NCI-H1930 (cell line): ENCODE measurements at places on chromosomes 12 and 14.
A peak's percentile ranks its signal among the peaks of the same experiment; 100 is the strongest.

- no peak for DNase-seq
Measured at GRCh38 chr12:3976351-3976938, 103.2 kb upstream of the PARP11 start.

GRCh38 chr14:72849222-72849621 is 44.7 kb downstream of the DPF3 start:
- DNase-seq, result no peak

DNA sequence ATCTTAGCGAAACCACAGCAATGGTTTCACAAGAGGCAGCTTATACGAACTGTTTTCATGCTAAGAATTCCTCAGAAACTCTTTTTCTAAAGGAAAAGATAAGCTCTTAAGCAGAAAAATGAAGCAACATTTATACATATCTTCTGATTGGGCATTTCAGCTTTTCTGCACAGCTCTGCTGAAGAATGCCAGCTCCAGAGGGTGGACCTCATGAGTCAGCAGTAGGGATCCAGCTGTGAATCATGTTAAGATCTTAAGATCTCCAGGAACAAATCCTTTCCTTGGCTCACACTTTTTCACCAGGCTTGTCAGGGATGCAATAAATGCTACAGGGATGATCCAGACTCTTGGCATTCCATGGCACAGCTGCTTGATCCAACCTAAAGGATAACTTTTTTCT is 477.1 kb upstream of the CCDC196 start:
- no peak for DNase-seq

- DNase-seq, result no peak
Measured at GRCh38 chr14:55146425-55146824, 17.4 kb downstream of the LGALS3 start.

DNA sequence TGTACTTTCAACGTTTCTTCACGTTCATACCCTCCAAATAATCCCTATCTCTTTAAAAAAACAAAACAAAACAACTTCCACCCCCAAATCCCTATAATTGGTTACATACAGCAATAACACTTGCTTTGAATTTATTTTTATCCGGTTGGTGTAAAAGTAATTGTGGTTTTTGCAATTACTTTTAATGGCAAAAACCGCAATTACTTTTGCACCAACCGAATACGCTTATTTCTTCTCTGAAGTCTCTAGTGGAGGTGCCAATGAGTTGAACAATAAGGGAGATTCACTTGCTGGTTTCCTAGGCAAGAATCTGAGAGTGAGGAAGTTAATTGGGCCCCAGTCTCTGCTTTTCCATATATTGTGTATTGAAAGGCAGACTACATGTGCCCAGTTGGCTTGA is 133.3 kb downstream of the DACT1 start:
- DNase-seq, result no peak

DNA sequence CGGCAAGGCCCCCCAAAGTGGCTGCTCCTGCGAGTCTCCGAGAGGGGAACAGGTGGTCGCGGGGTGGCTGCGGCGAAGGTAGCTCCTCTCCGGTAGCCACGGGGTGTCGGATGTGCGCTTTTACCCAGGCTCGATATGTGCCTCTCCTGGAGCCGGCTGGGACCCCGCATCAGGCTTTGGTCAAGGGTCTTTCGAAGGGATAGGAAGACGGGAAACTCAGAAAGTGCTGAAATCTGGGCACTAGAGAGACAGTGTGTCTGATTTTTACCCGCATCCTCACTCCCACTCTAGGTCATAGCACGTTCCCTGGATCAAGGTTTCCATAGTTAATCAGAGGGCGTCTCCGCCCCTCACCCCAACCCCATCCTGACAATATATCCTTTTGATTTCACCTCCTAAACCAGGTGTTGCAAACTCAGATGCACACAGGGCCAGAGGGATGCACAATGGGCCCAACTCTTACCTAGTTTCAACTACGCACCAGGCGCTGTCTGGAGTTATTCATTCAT is 156.9 kb downstream of the PTPN11 start:
- DNase-seq, result no peak

DNA sequence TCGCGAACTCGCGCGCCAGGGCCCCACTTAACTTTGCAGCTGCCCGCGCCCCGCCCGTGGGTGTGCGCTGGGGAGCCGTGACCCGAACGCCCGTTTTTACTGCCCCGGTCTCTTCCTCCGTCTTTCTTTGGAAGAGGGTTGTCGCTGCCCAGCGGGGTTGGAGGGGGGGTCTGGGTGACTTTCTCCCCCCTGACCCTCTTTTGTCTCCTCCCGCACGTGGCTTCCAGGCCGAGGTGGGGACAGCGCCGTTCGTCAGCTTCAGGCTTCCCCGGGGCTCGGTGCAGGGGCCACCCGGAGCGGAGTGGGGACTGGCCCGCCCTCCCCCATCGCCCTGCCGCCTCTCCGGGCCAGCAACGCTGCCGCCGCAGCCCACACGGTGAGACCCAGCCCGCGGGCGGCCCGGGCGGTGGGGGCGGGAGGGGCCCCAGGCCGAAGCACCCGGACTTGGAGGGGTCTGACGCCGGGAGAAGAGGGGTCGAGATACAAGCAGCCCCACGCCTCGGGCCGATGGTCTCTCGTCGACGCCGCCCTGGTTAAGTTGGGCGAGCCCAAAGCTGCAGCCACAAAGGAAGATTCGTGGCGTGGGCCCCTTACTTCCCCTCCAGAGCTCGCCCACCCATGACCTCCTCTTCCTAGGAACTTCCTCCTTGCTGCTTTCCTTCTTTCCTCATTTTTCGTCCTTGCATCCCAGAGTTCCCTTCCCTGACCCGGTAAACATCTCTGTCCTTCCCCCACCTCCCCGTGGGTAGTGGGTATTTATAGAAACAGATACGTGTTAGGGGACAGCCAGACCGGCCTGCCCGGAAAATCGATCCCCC is 1.2 kb downstream of the DYRK2 start:
- no peak for DNase-seq

GRCh38 chr14:34554540-34555250 is 15.2 kb upstream of the EAPP start:
- no peak for DNase-seq

GRCh38 chr14:91858536-91859275 is 8.6 kb downstream of the TC2N start:
- peak; percentile 2 for DNase-seq

DNA sequence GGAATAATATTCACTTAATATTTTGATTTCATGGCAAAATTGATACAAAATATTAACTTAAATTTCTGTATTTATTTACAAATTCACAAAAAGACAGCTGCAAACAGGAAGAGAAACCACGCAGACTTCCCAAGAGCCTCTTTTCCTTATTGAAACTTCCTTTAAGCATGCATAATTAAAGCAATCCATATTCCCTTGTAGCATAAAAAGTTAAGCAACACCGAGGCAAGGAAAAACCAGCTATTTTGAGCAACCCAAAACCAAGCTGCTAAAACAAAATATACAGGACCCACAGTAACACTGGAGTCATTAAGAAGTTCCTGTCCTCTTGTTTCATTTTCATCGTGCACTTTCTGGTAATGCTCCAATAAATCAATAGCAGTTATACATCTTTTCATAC is 58.0 kb downstream of the EEA1 start:
- no peak for DNase-seq

DNA sequence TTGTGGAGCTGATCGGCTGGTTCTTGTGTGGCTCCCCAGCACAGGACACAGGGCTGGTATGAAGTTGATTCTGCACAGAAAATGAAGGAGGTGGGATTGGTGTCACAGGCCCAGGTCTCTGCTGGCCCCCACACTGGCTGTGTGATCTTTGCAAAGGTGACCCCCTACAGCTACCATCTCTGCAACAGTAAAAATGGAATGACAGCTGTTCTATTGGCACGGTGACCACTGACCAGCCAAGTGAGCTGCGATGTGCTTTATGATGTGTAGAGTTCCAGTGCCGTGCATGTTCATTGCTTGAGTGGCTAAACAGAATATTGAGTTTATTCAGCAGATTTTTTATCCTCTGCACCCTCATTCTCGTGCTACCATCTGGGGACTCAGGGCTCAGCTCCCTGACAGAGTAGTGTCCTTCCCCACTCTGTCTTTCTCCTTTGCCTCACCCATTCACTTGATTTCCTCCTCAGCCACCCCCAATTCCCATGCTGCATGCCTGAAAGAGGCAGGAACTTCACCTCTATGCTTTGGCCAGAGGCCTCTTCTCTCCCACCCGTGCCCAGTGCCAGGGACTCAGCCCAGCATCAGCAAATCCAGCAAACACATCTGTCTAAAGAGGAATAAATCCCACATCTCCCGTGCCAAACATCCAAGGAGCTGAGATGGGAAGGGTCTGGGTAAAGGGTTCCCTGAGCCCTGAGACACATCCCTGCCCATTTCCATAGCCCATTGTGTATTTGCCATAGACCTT is 21.2 kb downstream of the C14orf132 start:
- no peak for DNase-seq

- no peak for DNase-seq
Measured at GRCh38 chr12:77387214-77387613, 321.8 kb upstream of the E2F7 start.

GRCh38 chr12:65279369-65280112 is 1.1 kb downstream of the MSRB3 start:
- DNase-seq, result no peak

DNA sequence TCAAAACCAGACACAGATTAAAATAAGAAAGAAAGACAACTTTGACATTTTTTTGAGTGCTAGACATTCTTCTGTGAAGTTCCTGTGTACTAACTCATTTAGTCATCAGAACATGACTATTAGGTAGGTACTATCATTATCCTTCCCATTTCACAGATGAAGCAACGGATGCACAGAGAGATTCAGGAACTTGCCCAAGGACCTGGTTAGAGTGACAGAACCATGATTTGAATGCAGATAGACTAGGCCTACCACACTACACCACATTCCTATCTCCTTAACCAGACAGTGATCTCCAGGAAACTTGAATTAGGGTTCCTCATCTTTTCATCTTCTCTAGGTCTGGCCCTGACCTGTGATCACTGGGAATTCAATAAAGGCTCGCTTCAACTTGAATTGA is 54.4 kb upstream of the MED13L start:
- no peak for DNase-seq

DNA sequence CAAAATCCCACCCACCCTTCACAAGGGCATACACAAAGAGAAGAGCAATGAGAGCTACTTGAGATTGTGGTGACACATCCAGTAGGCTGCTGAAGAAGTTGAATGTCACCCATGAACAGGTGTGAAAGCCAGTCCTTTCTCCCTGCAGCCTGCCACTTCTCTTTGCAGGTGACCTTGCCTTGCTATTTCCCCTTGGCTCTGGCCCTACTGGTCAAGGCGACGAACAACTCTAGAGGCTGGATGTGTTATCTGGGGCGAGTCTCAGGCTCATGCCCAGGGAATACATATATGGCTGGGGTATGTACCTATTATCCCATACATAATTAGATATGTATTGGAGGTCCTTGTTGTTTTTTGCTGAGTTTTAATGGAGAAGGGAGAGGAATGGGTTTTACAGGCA is 70.2 kb upstream of the EGLN3 start:
- no peak for DNase-seq

DNA sequence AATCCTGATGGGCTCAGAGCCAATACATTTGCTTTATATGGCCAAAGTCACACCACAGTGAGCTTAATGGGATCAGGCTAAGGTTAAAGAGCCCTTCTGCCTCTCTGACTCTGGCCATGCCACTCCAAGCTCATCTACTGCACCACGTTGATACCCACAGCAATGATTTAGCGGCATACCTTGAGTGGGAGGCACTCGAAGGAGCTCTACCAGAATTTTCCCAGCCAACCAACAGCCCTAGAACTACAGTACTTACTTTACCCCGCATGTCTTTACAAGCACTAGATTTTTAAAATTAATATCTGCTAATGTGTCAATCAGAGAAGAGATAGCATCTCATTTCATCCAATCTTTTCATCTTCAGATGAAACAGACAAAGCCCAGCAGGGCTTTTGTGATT is 300.5 kb downstream of the GRIN2B start:
- no peak for DNase-seq

- no peak for DNase-seq
Measured at GRCh38 chr12:117850048-117850447, 118.7 kb downstream of the KSR2 start.

DNA sequence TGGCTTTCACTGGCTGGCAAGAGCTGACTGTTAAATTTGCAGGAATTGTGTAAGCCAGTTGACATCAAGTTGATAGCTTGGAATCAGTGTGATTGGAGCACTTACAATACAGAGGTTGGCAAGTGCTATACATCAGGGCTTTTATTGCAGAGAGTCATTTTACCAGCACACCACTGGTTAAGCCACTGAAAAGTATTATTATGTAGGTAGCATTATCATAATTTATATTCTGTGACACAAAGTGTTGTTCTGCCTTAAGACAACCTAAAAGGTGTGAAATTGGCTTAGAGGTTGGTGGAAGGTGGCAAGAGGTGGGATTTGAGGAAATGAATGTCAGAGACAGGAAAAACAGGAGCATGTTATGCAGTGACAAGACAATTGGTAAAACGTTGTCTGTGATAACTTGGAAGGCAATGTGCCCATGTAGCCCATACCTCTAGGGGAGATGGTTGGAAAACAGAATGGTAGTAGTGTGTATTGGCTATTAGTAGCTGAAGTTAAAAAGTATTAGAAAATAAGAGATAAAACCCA is 172.9 kb upstream of the PRICKLE1 start:
- DNase-seq, result no peak

- DNase-seq, result no peak
Measured at GRCh38 chr14:68511129-68512047, 281.5 kb downstream of the ZFP36L1 start.

DNA sequence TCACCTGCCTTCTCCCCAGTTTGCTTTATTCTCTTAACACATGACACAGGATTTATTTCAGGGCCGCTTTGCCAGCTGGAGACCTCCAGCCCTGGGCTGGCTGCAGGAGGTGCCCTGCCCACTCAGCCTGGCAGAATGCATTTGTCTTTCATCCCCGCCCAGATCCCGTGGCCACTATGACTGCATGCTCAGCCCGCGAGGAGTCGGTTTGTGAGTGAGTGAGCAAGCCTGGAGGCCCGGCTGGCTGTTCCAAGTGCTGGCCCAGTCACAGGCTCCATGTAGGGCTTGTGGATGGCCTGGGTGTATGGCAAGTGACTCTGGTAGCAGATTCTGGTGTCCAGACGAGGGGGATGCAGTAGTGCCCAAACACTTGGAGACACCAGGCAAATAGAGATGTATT is 2.1 kb downstream of the TDP1 start:
- no peak for DNase-seq

- no peak for DNase-seq
Measured at GRCh38 chr12:66662729-66663128, 16.1 kb downstream of the GRIP1 start.

DNA sequence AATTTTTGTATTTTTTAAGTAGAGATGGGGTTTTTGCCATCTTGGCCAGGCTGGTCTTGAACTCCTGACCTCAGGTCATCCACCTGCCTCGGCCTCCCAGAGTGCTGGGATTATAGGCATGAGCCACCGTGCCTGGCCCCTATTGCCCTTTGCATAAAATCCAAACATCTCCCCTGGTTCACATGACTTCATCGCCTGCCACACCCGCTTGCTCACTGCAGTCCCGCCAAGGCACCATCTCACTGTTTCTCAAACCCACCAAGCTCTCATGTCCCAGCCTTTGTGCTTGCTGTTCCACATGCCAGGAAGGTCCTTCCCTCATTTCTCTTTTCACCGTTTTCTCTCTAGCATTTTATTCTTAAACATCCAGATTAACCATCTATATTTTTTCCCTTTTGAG is 9.7 kb downstream of the RHOF start:
- no peak for DNase-seq
